ENCODE measurements at places on chromosomes 5 and 9.

- no peak for DNase-seq
These were observed 12.7 kb upstream of the THG1L start for GRCh38 chr5:157718519-157718918.

DNA sequence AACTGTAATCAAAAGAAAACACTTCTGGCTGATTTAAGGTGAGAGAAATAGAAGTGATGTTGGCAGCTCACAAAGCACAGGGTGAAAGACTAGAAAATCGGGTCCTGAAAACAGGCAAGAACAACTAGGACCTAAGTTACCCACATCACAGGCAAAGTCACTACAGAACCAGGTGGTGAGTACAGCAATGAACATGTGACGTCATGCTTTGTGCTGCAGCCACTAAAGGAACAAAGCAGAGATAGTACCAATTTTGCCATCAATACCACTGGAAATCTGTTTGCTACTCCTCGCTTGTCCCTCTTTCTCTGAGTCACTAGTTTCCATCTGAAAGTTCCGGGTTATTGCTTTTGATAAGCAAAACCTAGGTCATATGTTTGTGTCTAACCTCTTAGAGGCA is 326.7 kb downstream of the GABRB2 start:
- no peak for DNase-seq

DNA sequence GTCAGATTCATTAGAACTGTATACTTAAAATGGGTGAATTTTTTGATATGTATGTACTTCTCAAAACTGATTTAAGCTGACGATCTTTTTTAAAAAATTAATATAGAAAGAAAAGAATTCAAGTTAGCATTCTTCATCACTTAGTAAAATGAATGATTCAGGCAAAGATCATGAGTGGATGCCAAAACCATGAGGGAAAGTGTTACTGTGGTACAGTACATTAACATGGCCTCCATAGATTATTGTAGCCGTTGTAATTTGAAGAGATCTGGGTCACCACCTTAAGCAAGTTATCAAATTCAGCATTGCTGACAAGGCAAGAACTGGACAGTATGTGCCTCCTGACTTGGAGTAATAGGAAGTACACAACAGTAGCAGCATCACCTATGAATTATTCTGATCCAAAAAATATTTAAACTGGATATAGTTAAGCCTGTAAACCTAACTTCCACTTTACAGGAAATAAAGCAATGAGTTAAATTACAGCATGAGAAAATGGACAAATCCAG is 29.7 kb downstream of the C9orf85 start:
- no peak for DNase-seq

DNA sequence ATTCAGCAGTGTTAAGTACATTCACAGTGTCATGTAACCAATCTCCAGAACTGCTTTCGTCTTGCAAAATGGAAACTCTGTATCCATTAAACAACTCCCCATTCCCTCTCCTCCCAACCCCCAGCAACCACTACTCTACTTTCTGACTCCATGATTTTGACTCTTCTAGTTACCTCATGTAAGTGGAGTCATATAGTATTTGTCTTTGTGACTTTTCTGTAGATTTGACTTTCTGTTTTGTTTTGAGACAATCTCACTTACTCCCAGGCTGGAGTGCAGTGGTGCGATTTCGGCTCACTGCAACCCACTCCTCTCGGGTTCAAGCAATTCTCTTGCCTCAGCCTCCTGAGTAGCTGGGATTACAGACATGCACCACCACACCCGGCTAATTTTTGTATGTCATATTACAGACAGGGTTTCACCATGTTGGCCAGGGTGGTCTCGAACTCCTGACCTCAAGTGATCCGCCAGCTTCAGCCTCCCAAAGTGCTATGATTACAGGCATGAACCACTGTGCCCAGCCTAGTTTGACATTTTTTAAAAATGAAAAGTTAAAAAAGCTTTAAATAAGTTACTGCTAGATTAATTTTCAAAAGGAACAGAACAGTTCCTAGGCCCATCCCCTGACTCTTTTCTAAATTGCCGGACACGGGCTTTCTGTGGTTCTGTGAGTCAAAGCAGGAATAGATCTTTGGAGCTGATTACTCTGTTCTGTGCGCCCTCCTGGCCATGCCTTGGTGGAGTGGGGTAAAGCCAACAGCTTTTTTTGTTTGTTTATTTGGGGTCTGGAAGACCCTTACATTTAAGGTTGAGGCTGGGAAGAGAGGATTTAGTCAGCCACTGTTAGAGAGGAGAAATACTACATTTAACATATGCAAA is 59.3 kb downstream of the RALGPS1 start:
- no peak for DNase-seq

DNA sequence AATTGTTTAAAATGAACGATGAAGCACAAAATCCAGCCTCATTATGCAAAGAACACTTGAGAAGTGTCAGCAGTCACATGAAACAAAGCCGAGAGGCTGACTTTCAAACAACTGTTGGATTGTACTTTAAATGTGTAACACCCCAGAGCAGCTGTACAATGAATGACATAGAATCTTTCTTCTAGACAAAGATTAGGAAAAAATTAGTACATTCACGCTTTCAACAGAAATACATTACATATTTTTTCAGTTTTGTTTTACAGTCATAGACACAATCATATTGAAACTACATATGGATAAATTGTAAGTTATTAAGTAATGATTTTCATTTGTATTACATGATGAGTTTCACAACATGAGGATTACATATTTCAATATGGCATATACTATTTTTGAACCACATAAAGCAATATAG is 10.6 kb upstream of the AGXT2 start:
- no peak for DNase-seq

DNA sequence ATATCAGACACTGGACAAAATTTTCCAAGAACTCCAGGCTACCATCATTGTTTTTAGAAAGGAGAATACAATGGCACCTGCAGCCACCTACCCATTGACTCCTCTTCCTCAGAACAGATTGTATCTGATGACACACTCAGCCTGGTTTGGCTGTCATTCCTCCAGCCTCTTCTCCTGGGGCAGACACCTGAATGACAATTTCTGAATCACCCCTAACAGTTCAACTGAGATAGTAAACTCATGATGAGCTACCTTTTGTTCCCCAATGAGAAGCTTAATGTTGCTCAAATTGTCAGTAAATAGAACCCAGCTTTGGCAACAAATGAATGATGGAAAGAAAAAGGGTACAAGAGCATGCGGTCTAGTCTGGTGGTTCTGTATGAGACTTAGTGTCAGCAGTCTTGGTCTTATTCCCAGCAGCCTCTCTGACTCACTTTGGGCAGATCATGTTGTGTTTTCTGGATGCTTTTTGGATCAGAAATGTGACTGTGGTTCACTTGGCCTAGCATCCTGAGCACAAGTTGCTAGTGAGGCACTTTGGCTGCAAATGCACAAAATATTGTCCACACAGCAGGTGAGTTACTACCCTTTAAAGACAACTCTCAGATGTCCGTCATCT is 78.3 kb downstream of the MAMDC2 start:
- DNase-seq = no peak

DNA sequence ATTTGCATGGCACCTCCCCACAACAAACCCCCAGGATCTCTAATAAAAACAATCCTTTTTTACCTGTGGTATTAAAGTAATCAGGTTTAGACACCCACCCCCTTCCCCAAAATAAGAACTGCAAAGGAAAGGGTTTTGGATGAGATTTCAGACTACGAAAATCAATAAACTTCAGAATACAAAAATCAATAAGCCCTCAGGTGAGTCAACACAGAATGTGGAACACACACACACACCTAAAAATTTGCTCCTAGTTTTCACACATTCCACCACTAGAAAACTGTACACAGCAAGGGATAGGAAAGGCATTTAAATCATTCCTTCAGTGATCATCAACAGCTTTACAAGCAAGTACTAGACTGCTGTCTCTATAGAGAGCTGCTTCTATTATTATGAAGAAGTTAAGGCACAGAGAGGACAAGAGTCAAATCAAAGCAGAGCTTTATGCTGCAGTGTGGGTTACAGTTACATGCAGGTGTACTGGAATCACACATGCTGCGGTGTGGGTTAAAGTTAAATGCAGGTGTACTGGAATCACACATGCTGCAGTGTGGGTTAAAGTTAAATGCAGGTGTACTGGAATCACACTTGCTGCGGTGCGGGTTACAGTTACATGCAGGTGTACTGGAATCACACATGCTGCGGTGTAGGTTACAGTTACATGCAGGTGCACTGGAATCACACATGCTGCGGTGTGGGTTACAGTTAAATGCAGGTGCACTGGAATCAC is 36.3 kb downstream of the PFDN1 start:
- DNase-seq = no peak

- DNase-seq = no peak
These were observed 80.7 kb upstream of the TNFAIP8 start for GRCh38 chr5:119275146-119275545.

- no peak for DNase-seq
These were observed 2.8 kb downstream of the DCAF12 start for GRCh38 chr9:34123682-34124081.

DNA sequence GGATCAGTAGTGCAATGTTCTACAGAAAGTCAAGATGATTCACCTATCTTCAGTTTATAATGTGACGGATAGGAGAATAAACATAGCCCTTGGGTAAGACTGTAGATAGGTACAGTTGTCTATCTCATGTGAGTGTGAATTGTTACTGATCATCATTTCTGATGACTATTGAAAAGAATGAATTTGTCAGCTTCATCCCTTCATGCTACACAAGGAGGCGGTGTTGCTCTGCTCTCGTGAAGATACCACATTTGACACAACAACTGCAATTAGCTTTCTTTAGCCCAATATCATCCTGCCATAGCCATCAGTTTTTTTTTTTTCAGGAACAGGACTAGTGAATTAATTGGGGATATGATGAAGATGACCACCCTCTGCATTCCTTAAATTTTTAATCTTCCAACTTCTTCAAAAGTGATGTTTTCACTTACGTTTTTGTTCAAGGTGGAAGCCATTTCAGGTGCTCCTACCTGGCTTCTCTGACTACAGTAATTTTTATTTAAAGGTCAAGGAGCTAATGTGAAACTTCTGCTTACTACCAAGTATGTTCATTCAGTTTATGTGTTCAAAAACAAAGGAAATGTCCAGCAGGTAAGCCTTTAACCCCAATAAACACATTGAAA is 152.9 kb upstream of the MOCS2 start:
- DNase-seq = no peak

DNA sequence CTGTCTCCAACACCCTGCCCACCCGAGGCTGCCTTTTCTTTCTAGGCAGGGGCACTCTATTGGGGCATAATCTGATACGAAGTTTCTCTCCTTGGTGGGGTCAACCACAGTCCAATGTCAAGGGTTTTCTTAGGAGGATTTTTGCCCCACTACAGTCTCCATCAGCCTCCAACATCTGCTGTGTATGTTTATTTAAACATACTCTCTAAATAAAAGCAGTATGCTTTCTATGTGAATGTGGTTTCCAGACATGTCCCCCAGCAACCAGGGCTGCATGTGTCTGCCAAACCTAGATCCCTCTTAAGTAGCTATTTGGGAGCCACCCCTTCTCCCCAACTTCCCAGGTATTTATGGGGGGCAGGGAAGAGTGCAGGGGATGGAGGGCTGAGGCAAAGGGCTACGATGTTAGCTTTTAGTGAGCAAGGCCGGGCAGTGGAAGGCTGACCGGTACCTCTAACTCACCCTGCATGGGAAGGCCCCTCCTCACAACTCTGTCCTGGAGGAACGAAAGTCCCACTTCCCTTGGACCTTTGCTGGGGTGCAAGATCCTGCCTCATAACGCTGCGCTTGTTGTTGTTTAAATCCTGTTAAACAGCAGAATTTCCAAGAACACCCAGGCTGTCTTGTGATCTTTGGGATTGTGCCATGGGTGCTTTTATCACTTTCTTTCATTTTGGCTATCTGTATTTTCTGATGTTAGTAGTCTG is 75.4 kb downstream of the NREP start:
- no peak for DNase-seq

GRCh38 chr9:98994172-98995058 is 50.7 kb downstream of the COL15A1 start:
- DNase-seq = no peak

DNA sequence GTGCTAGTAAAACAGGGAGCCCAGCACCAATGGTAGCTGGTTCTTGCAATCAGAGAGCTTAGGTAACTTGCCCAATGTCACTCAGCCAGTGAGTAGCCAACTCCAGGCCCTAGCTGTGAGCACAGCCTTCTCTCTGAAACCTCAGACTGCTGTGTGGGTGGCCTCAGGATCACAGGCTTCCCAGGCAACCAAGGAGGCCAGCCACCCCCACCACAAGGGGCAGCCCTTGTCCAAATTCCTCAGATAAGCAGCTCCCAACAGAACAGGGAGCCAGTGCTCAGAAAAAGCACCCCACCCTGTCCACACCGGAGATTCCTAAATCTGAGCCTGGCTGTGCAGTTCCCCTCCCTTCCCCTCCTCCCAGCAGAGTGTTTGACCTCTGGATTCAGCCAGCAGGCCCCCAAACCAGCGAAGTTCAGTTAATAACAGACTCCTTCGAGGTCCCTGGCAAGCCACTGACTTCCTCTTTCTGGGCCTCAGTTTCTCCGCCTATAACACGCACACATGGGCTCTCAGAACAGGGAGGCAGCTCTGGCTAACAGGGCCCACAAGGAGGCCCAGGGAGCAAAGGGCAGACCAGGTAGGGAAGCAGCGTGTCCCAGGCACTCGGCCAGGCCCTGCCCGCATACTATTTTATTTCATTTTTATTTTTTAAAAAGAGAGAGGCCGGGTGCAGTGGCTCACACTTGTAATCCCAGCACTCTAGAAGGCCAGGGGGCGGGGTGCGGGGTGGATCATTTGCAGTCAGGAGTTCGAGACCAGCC is 2.7 kb downstream of the EEIG1 start:
- no peak for DNase-seq

GRCh38 chr9:35606138-35606504 is 1.1 kb downstream of the TESK1 start:
- no peak for DNase-seq

DNA sequence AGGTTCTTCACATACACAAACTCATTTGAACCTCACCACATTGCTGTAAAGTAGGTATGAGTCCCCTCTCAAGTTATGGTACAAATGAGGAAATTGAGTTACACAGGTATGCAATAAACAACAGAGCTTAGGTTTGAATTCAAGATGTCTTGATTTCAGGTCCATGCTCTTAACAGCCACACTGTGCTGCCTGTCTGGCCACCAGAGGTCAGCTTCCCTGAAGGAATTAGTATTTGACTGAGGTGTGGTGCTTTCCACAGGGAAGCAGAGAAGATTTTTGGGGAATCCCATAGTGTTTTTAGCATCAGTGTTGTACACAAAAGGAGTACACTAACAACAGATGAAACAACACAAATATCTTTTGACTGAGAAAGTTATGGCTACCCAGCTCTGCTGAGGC is 94.4 kb upstream of the ITGA1 start:
- DNase-seq = no peak

- DNase-seq = no peak
These were observed 548.2 kb upstream of the CLINT1 start for GRCh38 chr5:158406884-158407823.

DNA sequence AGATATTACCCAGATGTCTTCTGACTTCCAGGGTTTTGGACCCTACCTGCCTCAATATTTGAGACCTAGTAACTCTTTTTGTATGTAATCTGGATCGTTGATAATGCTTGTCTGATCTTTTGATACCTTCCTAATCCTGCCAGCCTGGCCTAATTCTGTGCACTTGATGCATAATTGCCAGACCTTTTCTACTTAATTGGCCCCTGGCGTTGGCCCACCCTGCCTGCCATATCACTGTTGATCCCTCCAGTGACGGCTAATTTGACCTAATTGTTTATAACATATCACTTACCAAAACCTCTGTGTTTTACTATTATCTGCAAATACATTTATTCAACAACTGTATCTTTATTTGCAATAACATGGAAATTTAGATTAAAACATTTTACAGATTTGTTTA is 49.0 kb downstream of the SLC44A1 start:
- no peak for DNase-seq

GRCh38 chr5:124395287-124395686 is 351.2 kb downstream of the ZNF608 start:
- no peak for DNase-seq

GRCh38 chr9:94169968-94170367 is 85.7 kb downstream of the PTPDC1 start:
- no peak for DNase-seq
